NCI-H1694 treated with DMSO at 0.1 percent for 48 hours (cell line): ENCODE measurements at places on chromosomes 5 and 9.

- DNase-seq = peak; percentile 29
Measured at GRCh38 chr9:136602193-136602885, 56.5 kb upstream of the NOTCH1 start.

DNA sequence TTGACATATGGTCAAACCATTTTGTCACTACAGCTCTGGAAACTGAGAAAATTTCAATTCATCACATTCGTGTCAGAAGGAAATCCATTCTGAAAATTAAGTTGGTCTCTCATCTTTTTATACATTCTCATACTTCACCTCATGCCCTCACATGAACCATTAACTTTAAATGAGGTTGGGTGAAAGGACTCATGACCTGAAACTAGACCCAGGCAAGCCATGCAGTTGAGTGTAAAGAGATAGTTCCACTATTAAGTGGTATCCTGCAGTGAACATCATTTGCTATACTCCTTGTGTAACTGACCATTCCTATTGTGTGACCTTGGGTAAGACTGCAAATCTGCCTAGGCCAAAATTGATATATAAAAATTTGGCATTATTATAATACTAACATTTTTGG lies 299.6 kb upstream of the GRIN3A start:
- no peak for DNase-seq

- DNase-seq = no peak
Measured at GRCh38 chr5:151113651-151114050, 32.8 kb upstream of the TNIP1 start.

- DNase-seq = no peak
Measured at GRCh38 chr5:74009502-74009901, 383.5 kb downstream of the ARHGEF28 start.

DNA sequence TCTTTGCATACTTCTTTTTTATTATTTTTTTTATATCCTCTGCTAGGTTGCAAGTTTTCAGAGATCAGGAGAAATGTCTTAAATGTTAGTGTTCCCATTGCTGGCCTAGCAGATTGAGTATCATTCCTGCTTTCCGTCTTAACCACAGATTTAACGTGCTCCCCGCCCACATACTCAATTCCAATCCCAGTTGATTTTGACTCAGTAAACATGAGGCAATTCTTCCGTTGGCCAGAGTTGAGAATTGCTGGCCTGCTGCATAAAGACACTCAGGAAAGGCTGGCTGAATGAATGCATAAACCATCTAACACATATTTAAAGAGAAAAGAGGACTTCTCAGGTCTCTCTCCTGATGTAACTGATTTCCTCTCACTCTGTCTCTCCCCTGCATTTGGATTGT lies 46.8 kb upstream of the PLPP6 start:
- DNase-seq = no peak

GRCh38 chr5:1227667-1228066 lies 2.5 kb downstream of the SLC6A18 start:
- no peak for DNase-seq

- no peak for DNase-seq
Measured at GRCh38 chr9:131048820-131049219, 39.8 kb downstream of the LAMC3 start.

DNA sequence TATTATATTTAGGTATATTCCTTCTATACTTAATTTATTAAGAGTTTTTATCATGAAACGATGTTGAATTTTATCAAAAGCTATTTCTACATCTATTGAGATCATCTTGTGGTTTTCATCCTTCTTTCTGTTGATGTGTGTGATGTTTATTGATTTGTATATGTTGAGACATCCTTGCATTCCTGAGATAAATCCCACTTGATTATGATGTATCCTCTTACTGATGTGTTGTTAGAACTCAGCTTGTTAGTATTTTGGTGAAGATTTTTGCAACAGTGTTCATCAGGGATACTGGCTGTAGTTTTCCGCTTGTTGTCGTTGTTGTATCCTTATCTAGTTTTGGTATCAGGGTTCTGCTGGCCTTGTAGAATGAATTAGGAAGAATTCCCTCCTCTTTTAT lies 213.6 kb downstream of the GDNF start:
- no peak for DNase-seq

GRCh38 chr9:76717613-76718012 lies 46.6 kb upstream of the PCA3 start:
- no peak for DNase-seq

DNA sequence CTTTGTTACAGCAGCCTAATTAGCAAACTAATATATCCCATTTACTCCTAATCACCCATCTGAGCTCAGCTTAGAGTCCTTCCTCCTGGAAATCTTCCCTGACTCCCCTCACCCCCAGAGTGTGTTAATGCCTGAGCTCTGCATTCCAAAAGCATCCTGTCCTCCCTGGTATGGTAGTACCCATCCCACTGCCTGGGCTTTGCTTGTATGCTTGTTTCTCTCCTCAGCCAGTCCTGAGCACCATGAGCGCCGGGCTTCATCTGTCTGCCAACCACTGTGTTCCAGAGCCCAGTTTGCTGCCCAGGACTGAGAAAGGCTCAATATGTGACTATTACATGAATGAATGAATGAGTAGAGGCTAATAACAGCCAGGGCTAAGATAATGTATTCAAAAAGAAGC lies 272.4 kb downstream of the CDK5RAP2 start:
- DNase-seq = no peak

- DNase-seq = no peak
Measured at GRCh38 chr5:175523292-175523691, 44.9 kb downstream of the SFXN1 start.

DNA sequence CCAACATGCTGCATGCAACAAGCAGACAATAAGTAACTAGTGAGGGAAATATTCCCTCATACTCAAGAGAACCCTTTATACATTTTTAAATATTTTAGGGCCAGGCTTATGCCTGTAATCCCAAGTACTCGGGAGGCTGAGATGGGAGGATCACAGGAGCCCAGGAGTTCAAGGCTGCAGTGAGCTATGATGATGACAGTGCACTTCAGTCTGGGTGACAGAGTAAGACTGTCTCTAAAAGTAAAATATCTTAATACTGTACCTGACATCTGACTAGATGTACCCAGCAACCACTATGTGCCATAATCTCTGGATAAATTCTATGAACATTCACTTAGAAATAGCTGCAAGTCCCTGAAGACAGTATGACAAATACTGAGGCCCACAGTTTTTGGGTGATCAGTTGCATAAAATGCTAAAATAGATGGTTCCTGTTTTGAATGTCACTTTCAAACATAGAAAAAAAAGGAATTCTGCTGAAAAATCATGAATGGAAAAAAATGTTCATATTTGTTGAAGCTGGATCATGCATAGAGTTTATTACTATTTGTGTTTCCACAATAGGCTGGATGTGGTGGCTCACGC lies 2.0 kb upstream of the C5orf15 start:
- no peak for DNase-seq

GRCh38 chr5:90214991-90215390 lies 194.6 kb downstream of the CETN3 start:
- no peak for DNase-seq

DNA sequence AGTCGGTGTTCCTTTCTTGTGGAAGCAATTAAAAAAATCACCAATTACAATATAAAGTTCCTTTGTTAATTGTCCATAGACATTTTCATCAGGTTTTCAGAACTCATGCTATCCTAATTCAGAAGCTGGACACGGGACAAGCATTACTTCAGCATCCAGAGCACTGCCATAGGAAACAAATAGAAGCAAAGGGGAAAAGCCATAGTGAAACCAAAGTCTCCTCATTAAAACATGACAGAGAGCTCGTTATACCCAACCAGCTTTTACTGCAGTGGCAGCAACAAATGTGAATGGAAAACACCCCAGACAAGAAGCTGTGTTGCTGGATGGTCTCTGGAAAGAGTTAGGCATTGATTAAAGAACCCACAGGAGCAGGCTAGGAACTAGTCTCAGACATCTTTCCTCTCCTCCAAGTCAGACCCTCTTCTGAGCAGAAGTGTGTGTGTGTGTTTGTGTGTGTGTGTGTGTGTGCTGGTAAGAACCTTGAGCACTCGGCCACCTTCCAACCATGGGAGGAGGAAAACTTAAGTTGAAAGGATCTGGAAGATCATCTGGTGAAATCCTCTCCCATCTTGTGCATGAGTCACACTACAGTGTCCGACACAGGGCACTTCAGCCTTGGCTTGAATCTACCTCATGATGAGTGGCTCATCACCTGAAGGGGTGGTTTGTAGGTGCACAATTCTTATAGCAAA lies 162.6 kb upstream of the ADAMTS16 start:
- no peak for DNase-seq

DNA sequence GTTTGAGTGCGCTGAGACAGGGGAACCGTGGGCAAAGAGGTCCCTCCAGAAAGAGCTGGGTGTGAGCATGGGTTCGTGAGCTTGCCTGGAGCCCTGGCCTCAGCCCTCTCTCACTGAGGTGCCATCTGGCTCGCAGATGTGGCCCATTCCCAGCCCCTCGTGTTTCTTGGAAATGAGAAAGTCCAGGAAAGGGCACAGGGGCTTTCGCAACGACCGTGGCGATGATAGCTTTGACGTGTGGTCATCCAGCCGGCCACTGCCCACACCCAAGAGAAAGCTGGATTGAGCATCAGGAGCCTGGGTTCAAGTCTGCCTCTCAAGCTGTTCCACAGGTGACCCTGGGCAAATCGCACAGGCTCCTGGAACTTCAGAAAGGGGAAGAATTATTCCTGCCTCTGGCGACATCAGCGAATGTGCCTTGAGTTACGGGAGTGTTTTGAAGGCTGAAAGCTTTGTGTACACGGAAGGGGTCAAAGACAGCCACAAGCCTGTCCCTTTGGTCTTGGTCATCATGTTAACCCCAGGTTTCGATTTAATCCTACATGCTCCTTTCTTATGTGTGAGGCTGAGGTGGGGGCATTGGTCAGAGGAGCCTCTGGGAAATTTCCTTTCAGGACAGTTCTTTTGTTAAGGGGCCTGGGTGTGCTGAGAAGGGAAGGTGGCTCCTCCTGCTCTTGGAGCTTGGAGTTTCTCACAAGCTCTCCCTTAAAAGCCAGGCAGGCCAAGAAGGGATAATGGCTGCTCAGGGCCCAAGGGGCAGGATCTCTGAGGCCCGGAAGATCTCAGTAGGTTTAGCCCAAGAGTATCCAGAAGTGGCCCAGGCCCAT lies 41.7 kb upstream of the IL17B start:
- DNase-seq = no peak

GRCh38 chr5:116738239-116738614 lies 163.6 kb upstream of the SEMA6A start:
- DNase-seq = no peak

DNA sequence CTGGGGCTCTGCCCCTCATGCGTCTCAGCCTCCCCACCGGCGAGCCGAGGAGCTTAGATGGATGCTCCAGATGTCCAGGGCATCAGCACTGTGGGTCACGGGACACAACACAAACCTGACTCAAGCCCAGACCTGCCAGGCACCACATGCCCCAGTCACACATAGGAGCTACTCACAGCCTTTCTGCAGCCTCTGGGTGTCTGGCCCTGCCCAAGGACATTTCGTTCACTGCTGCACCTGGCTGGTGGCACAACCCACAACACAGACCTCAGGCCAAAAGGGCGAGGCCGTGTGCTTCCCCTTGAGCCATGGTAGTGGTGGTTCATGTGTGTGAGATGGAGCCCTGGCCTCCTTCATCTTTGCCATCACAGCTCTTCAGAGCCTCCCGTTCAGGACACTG lies 89.6 kb upstream of the FCN2 start:
- DNase-seq = peak; percentile 40

- DNase-seq = peak; percentile 45
Measured at GRCh38 chr9:115593587-115594091, 475.7 kb upstream of the TNC start.

DNA sequence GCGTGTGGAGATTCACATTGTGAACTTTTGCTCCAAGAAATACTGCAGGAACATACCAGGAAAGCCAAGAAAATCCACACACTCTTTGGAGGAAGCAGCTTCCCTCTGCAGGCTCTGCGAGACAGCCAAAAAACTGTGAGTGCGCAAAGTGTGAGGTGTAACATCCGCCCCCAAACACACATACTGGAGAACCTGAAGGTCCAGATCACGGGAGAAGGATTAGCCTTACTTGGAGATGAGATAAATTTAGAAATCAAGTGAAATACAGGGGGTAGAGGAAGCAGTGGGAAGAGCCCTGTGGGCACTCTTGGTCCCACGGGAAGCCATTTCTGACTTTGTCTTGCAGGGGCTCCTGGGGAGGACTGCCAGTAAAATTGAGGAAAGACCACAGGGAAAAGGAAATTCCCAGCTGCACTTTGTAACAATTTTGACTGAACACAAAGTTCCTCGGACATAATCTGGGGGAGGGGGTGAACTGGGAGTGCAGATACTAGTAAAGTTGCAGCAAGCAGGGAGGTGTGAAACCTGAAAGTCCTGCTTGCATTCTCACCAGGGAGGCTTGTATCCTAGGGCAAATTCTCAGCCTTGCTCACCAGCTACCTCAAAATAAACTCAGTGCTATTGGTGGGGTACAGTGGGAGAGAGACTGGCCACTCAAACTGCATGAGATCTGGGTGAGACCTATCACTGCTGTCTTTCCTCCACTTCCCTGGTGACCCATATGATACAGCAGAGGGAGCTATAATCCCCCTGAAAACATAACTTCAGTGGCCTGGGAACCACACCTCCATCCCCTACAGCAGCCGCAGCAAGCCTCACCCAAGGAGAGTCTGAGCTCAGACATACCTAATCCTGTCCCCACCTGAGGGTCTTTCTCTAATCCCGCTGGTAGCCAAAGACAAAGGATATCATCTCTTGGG lies 109.1 kb downstream of the ALDH1A1 start:
- no peak for DNase-seq

DNA sequence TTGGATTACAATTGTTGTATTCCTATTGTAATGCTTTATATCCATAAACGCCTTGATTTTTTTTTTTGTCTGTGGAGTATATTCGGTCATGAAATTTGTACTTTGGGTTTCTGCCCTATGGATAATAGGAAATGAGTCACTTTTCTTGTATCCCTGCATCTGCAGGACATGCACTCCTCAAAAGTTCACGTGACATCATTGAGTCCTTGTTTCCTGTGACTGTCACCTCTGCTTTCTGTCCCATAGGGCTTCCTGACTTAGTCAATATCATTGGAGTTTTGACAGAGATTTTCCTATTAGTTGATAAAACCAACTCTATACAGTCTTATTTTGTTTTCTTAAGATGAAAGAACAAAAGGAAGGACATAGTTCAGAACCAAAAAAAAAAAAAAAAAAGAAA lies 356.3 kb downstream of the MAT2B start:
- DNase-seq = no peak
